Mucosa of gallbladder (tissue), 1 donor: ENCODE measurements at places on chromosomes 1 and 21. TPM values are rescaled to one million over a fixed set of nuclear protein-coding genes. Genes with fewer than 3 reads are reported as not detected.

Gene ERI3
- 51.9 TPM for total RNA-seq

Gene LAMC1
- total RNA-seq: 140 TPM

Gene DMBX1
- total RNA-seq: not detected

Gene PEF1
- 66.3 TPM for total RNA-seq

Gene TTC34
- total RNA-seq: 1.4 TPM

Gene KHDC4
- total RNA-seq: 44.5 TPM

Gene BTBD8
- total RNA-seq: 8.5 TPM

- DNase-seq: peak; percentile 47
These were observed 59.9 kb downstream of the WNT9A start for GRCh38 chr1:227887697-227888403.

DNA sequence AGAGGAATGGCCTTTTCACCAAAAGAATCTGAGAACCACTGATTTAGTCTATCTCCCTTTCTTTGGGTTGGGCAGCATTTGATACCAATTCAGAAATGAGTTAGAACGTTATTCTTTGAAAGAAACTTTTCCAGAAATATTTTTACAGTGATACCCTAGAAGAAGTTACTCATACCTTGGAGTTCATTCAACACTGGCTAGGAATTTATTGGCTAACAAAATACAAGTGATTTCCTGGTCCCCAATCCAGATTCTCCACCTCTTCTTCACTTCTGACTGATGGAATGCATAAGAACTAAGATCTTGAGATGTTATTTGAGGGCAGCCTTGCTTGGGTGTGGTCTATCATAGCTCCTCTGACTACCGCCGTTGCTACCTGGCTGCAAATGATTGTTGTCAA is 9.4 kb downstream of the C1orf162 start:
- no peak for DNase-seq

GRCh38 chr1:64917328-64917861 is 49.0 kb downstream of the JAK1 start:
- DNase-seq: peak; percentile 41

- no peak for DNase-seq
These were observed 167.1 kb upstream of the DAB1 start for GRCh38 chr1:57590978-57591377.

DNA sequence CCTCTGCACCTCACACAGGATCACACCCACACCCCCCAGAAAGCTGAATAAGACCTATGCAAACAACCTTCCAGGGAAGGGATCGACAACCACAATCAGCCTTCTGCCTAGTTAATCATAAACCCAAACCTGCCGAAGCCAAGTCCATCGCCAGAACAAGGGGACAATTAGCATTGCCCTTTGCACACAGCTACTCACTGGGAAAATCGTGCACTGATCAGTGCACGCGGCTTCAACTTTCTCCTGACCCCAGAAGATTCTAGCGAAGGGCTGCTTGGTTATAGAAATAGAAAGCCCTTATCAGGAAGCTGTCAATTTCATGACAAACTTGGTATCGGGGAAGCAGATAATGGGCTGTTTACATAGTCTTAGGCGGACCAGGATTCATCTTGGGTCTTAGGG is 29.5 kb downstream of the RUNX1 start:
- peak; percentile 86 for DNase-seq

DNA sequence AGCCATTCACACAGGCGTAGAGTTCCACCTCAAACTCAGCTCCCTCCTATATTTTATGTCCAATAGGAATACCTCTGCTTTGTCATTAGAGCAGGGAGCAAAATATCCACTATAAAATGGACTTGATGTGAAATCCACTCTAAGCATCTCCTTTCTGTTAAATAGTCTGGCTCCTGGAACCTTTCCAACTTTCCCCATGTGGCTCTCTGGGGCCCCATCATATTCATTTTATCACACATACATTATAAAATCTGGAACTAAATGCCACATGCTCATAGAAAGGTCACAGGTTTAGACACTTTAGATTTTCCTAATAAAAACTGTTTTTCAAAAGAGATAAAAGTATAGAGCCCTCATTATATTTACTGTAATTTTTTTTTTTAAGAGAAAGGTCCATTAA is 82.1 kb downstream of the PTPN14 start:
- no peak for DNase-seq

DNA sequence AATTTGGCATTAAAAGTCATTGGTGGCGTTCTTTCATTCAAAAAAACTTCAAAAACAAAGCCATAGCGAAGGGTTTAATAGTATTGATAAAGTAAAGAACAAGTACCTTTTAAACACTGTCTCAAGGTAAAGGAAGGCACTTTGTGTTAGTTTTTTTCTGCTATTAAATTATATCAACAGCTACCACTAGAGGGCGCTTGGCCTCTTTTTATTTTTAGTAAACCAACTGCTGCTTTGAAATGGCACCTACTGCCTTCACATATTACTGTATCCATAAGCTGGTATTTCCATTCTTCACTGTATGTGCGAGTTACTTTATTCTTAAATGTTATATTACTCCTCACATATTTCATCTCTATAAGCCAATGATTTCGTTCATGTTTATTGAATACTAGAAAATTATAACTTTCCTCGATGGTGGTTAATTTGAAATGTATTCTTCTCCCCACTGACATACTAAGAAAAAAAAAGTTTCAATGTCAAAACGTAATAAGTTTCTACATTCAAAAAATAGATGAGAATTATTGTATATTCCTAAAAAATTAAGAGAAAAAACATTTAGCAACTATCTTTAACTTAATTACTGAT is 125.7 kb upstream of the CXADR start:
- DNase-seq: peak; percentile 67

GRCh38 chr1:156704166-156704711 is 1.1 kb downstream of the CRABP2 start:
- DNase-seq: no peak

- DNase-seq: no peak
These were observed 235.9 kb downstream of the TPR start for GRCh38 chr1:186139115-186139514.

- DNase-seq: no peak
These were observed 131.3 kb downstream of the BACH1 start for GRCh38 chr21:29430030-29430429.

- DNase-seq: no peak
These were observed 8.7 kb upstream of the LRRC71 start for GRCh38 chr1:156911577-156912298.

DNA sequence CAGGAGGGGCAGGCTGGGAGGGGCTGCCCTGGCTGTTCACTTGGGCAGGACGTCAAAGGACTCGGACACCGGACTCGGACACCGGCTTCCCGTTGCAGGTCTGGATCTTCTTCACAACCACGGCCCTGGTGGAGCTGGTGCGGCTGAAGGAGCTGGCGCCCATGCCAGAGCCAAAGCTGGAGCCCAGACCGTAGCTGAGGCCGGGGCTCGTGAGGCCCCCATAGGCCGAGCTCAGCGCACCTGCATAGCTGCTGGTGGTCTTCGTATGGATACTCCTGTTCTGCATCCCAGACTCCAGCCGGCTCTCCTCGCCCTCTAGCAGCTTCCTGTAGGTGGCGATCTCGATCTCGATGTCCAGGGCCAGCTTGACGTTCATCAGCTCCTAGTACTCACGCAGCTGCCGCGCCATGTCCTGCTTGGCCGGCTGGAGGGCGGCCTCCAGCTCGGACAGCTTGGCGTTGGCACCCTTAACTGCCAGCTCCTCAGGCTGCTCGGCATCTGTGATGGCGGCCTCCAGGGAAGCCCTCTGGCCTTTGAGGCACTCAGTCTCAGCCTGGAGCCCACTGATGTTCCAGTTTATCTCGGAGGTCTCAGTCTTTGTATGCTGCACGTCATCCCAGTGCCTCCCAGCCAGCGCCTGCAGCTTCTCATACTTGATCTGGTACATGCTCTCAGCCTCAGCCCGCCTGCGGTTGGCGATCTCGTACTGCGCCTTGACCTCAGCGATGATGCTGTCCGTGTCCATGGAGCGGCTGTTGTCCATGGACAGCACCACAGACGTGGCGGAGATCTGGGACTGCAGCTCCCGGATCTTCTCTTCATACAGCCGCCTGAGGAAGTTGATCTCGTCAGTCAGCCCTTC is 15.1 kb upstream of the KLF17 start:
- peak; percentile 18 for DNase-seq

DNA sequence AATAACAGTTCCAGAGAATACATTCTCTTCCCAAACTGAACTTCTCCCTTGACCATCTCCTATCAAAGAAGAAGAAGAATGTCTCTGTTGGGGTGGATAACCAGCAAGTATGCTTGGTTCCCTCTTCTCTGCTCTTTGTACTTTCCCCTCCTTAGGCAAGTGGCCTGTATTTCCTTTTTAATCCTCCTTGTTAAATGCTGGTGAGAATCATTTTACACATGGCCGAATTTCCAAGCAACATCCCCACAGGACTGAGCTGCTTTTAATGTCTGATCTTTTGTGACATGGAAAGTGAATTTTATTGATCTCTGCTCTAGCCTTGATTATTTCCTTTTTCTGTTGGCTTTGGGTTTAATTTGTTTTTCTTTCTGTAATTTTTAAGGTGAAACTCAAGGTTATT is 336.7 kb downstream of the DUSP10 start:
- no peak for DNase-seq

DNA sequence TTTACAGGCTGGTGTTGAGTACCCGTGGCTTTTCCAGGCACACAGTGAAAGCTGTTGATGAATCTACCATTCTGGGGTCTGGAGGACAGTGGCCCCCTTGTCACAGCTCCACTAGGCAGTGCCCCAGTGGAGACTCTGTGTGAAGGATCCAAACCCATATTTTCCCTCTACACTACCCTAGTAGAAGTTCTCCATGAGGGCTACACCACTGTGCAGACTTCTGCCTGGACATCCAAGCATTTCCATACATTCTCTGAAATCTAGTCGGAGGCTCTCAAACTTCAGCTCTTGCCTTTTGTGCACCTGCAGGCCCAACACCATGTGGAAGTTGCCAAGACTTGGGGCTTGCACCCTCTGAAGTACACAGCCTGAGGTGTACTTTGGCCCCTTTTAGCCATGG is 227.8 kb downstream of the BACH1 start:
- DNase-seq: no peak

- DNase-seq: no peak
These were observed 433.8 kb downstream of the CAMTA1 start for GRCh38 chr1:7219031-7219430.

GRCh38 chr21:15050568-15051377 is 14.0 kb downstream of the NRIP1 start:
- DNase-seq: no peak

- no peak for DNase-seq
These were observed 1.4 kb downstream of the CDA start for GRCh38 chr1:20590306-20590777.

DNA sequence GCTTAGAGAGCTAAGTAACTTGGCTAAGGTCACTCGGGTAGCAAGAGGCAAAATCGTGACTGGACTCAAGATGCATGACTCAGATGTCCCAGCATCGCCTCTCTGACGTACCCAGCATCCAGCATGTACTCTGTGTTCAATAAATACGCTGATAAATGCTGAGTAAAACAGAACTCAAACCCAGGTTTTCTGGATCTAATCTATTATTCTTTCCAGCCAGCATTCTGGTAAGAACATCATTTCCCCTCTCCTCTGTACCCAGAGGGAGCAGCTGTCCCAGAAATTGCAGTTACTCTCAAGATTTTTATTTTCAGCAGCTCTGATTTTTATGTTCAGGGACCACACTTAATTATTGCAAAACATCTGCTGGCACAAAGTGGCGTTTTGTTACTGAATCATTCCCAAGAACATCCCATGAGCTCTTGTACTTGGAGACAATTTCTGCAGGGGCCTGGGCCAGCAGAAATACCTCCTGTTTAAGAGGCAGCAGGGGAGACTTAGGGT is 249.0 kb downstream of the PRDM2 start:
- DNase-seq: peak; percentile 27

- DNase-seq: peak; percentile 83
These were observed 15.5 kb downstream of the TEX38 start for GRCh38 chr1:46687093-46687659.

GRCh38 chr21:43031121-43031619 is 44.5 kb downstream of the CBS start:
- DNase-seq: no peak

- DNase-seq: no peak
These were observed 27.7 kb downstream of the VASH2 start for GRCh38 chr1:212977781-212978645.

DNA sequence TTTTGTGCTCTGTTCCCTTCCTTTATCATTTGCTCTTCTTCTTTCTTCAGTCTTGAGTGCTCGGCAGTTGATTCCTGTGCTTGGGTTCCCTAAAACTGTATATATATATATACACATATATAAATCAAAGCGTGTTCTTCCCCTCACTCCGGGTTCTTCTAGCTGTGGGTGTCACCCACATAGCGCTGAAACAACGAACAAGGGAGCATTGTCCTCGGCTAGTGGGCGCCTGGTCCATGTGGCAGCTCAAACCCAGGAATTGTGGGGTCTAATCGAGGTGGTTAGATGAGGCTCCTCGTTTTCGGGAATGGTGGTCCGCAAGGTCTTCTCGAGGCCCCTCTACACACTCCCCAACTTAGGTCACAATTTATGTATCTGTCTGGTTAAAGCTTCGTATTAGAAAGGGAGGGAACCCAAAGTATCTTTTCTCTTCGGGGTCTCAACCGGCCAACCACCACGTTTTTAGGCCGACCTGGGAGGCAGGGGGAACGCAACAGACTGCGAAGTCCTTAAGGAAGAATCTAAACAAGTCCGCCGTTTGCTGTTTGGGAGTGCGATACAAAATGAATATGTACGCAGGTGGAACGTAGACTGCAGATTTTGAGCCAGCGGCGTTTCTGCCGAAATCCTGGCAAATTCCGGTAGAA is 504 bp upstream of the SDHC start:
- no peak for DNase-seq
